ENCODE measurements at places on chromosomes 12 and 14.

- no peaks in the 10 kb centered on the region for H3K27me3 ChIP-seq
- no peak overlapping the region for H3K4me3 ChIP-seq
These were observed 104.8 kb downstream of the DUSP6 start for GRCh38 chr12:89247541-89247942.

- H3K4me3 ChIP-seq = no peak overlapping the region
- no peak for DNase-seq
- no peaks in the 10 kb centered on the region for H3K27me3 ChIP-seq
- H3K36me3 ChIP-seq = no peaks in the 10 kb centered on the region
- H3K4me1 ChIP-seq = no peaks in the 10 kb centered on the region
These were observed 164.6 kb downstream of the MSRB3 start for GRCh38 chr12:65443038-65443437.

DNA sequence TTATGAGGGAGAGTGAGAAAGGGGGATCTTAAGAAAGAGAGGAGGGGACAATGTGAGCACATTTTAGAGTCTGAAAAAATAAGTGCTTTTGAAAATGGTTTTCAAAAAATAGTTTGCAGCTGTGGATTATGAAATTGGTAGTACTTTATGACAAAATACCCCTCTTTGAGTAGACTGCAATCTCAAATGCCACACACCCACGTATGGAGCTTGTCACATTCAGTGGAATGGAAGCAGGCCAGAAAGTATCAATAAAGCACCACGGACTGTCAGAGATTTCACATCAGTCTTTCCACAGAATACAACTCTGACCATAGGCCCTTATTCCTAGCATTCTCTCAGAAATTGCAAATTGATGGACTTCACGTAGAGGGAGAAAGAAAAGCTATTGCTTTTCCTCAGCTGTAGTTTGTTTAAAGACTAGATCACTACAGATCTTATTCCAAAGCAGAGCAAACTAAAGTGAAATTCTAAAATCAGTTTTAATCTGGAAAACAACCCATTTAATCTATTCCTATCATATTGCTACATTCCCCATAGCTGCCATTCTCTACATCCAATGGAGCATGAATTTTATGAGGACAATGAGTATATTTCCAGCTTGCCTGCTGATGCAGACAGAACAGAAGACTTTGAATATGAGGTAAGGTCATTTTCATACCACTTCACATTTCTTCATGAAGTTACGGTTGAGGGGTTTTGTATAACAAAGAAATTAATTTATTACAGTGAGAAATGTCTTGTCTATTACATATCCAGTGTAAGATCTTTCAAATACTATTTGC is 321.3 kb downstream of the PDZRN4 start:
- H3K27me3 ChIP-seq = no peaks in the 10 kb centered on the region
- no peaks in the 10 kb centered on the region for H3K36me3 ChIP-seq
- H3K4me1 ChIP-seq = no peaks in the 10 kb centered on the region
- H3K4me3 ChIP-seq = no peak overlapping the region

DNA sequence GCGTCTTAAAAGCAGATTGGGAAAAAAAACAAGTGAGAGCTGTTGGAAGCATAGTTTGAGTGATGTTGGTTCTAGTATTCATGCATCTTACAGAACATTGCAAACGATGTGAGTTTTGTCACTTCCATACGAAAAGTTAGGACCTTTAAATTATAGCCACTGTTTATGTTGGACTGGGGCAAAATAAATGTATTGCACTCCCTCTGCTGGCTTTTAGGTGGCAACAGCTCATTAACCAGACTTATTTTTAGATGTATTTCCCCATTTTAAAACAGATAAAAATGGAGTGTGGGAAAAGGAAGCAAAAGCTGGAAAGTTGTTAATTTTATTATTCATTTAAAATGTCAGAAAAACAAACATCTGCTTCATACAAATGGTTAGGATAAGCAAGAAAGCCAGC is 111.9 kb downstream of the LGR5 start:
- DNase-seq = no peak
- no peaks in the 10 kb centered on the region for H3K27me3 ChIP-seq
- no peak overlapping the region for H3K4me3 ChIP-seq
- no peak overlapping the region for H3K27ac ChIP-seq
- no peaks in the 10 kb centered on the region for H3K36me3 ChIP-seq

DNA sequence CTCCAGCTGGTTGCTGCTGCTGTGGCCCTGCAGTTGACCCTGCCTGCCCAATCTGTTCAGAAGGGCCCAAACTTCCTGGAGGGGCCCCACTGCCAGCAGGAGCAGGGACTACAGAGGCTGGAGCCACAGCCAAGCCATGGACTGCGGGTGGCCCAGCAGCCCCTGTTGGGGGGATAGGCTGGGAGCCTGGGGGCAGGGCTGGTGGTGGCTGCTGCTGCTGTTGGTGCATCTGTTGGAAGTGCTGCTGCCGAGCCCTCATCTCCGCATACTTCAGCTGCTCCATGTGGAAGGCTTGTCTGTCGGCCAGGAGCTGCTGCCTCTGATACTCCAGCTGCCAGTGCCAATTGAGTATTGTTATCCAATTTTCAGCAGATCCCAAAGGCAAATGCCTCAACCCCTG is 7.2 kb downstream of the MYL6 start:
- no peak overlapping the region for H3K4me3 ChIP-seq
- H3K27me3 ChIP-seq = no peaks in the 10 kb centered on the region
- H3K36me3 ChIP-seq = peaks cover 96% of the 10 kb centered on the region
- H3K4me1 ChIP-seq = peaks cover 21% of the 10 kb centered on the region
- H3K27ac ChIP-seq = no peak overlapping the region

DNA sequence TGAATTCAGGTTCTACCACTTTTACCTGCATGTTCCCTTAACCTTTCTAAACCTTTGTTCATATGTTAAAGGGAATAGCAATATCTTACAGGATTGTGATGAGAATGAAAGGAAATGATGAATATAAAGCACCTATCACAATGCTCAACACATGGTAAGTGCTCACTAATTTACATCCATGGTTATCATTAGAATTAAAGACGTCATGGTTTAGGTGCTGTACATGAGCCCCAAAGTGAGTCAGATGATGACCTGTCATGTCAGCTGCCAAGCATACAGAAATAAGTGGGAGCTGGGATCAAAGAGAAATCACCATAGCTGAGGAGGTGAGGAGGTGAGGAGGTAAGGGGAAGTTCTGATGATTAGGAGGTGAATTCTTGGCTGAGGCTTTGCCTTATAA is 135.9 kb upstream of the ATP2B1 start:
- H3K4me1 ChIP-seq = no peaks in the 10 kb centered on the region
- H3K27ac ChIP-seq = no peak overlapping the region
- no peaks in the 10 kb centered on the region for H3K36me3 ChIP-seq
- no peak overlapping the region for H3K4me3 ChIP-seq
- H3K27me3 ChIP-seq = no peaks in the 10 kb centered on the region

- peaks cover 27% of the 10 kb centered on the region for H3K4me1 ChIP-seq
- no peak overlapping the region for H3K4me3 ChIP-seq
- no peak for DNase-seq
- H3K27ac ChIP-seq = no peak overlapping the region
- no peaks in the 10 kb centered on the region for H3K36me3 ChIP-seq
These were observed 1.0 kb downstream of the APOF start for GRCh38 chr12:56361487-56362129.

DNA sequence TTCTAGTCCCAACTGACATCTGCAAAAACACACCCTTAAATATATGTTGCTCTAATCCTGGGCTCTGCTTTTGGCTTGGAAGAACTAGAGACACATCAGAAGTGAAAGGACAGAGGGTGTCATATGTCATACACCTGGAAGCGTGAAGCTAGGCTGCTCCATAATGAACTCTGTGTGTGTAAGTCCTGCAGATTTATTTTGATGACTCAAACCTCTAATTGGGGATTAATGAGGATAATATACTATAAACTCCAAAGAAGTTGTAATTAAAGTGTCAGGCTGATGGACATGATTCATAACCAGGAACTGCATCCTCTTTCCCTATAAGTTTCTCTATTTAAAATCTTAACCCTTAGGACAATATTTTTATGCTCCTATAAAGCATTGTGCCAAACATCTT is 4.4 kb upstream of the KCNK10 start:
- no peak overlapping the region for H3K27ac ChIP-seq
- no peak for DNase-seq
- H3K36me3 ChIP-seq = no peaks in the 10 kb centered on the region
- no peak overlapping the region for H3K4me3 ChIP-seq
- peaks cover 45% of the 10 kb centered on the region for H3K27me3 ChIP-seq

GRCh38 chr12:48356041-48356768 is 5.5 kb upstream of the ZNF641 start:
- peaks cover 3% of the 10 kb centered on the region for H3K4me1 ChIP-seq
- DNase-seq = no peak
- no peaks in the 10 kb centered on the region for H3K27me3 ChIP-seq

DNA sequence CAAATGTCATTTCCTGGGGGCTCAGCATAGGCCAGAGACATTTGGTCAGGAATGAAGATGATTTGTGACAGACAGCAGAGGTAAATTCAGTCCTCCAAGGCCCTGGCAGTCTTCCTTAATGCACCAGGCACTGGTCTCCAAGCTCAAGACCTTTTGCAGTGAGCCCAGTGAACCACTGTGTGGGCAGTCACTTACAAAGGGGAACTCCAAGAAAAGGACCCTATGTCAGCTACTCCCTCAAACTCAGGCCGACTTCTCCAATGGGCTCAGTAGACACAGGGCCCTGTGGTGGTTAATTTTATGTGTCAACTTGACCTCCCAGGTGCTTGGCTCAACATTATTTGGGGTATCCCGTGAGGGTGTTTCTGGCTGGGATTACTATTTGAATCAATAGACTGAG is 29.3 kb upstream of the PLEK2 start:
- no peaks in the 10 kb centered on the region for H3K36me3 ChIP-seq
- no peak overlapping the region for H3K4me3 ChIP-seq
- DNase-seq = no peak
- peaks cover 2% of the 10 kb centered on the region for H3K27me3 ChIP-seq

DNA sequence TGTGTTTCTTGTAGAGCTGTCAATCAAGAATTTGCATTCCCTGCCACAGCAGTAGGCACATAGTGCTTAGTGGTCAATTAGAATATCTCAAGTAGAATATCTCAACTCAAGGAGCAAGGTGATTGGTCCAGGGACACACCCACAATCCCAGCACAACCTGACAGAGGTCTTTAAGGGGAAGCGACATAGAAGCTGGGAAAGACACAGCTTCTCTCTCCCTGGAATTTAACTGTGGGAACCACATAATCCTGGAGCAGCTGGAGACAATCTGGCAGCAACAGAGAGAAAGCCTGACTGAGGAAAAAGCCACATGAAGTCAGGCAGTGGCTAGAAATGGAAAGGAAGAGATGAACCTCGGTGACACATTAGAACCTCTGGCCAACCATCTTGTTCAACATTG is 85.7 kb upstream of the LMO3 start:
- H3K36me3 ChIP-seq = no peaks in the 10 kb centered on the region
- H3K4me1 ChIP-seq = no peaks in the 10 kb centered on the region
- H3K27ac ChIP-seq = no peak overlapping the region
- H3K27me3 ChIP-seq = no peaks in the 10 kb centered on the region

GRCh38 chr12:27861428-27862167 is 81.6 kb upstream of the MANSC4 start:
- H3K36me3 ChIP-seq = no peaks in the 10 kb centered on the region
- H3K4me3 ChIP-seq = no peak overlapping the region
- peaks cover 3% of the 10 kb centered on the region for H3K27me3 ChIP-seq
- no peak overlapping the region for H3K27ac ChIP-seq
- no peaks in the 10 kb centered on the region for H3K4me1 ChIP-seq

- no peaks in the 10 kb centered on the region for H3K4me1 ChIP-seq
- DNase-seq = no peak
- no peak overlapping the region for H3K27ac ChIP-seq
- no peak overlapping the region for H3K4me3 ChIP-seq
- H3K27me3 ChIP-seq = no peaks in the 10 kb centered on the region
These were observed 34.6 kb downstream of the NTF3 start for GRCh38 chr12:5466521-5466960.

DNA sequence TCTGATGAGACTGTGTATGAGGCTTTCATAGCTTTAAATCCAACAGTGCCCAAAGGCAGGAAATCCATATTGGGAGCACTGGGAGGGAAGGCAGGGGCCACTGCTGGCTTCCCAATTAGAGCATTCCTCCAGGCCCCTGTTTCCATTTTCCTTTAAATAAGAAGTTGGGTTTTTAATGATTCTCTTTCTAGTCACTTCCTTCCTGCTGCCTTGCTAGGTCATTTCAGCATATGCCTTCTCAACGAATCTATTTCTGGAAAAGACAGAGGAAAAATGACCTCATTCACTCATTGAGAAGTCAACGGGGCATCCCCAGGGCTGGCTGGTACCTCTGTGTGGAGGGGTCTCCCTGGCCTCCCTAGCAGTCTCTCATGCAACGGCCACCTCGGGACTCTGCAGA is 43.5 kb downstream of the IGF1 start:
- no peaks in the 10 kb centered on the region for H3K4me1 ChIP-seq
- no peak overlapping the region for H3K27ac ChIP-seq
- H3K4me3 ChIP-seq = no peak overlapping the region
- no peak for DNase-seq
- no peaks in the 10 kb centered on the region for H3K36me3 ChIP-seq
- no peaks in the 10 kb centered on the region for H3K27me3 ChIP-seq

- DNase-seq = no peak
- no peaks in the 10 kb centered on the region for H3K36me3 ChIP-seq
These were observed 2.8 kb upstream of the ALX1 start for GRCh38 chr12:85277191-85277590.

DNA sequence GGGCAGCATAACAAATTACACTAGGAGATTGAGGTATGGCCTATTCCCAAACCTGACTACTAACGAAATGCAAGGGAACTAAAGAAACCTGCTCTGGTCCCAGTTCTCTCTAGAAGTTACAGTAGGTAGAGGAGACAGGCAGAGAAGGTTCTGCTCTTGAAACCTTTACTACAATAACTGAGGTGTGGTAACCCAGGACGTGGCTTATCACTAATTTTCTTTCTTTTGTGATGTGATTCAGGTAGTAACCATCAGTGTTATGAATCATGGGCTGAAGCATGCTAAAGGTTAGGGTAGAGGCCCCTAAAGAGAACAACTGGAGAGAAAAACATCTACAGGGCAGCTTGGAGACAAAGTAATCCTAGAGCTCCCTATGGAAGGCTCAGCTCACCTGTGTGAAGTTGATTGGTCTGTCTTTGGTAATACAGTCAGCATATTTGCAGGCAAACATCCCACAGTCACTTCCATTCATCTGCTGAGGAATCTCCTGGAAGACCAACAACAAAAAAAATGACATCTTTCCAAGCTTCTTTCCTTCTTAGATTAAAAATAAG is 41.8 kb upstream of the COL2A1 start:
- H3K27me3 ChIP-seq = no peaks in the 10 kb centered on the region
- H3K36me3 ChIP-seq = peaks cover 50% of the 10 kb centered on the region
- no peaks in the 10 kb centered on the region for H3K4me1 ChIP-seq
- DNase-seq = no peak

GRCh38 chr14:81122326-81122725 is 98.4 kb downstream of the GTF2A1 start:
- no peaks in the 10 kb centered on the region for H3K36me3 ChIP-seq
- H3K4me3 ChIP-seq = no peak overlapping the region
- no peaks in the 10 kb centered on the region for H3K4me1 ChIP-seq
- H3K27ac ChIP-seq = no peak overlapping the region
- DNase-seq = no peak

DNA sequence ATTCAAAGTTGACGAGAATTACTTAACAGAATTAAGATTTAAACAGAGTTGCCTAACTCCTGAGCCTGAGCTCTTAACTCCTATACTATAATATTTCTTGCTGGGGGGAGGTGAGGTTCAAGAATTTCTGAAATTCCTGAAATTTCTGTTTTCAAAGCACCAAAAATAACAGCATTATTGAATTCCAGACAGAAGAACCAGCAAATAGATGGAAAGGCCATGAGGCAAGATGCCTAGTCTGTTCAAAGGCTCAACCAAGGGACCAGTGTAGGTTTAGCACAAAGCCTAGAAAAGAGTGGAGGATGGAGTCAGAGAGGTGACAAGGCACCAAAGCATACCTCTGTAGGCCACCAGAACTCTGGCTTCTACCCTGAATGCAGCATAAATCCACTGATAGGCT is 76.4 kb downstream of the PPP1R12A start:
- H3K27me3 ChIP-seq = no peaks in the 10 kb centered on the region
- H3K36me3 ChIP-seq = peaks cover 11% of the 10 kb centered on the region
- no peak for DNase-seq
- no peak overlapping the region for H3K4me3 ChIP-seq
- H3K27ac ChIP-seq = no peak overlapping the region
